ENCODE measurements at places on chromosomes 7 and 10.

DNA sequence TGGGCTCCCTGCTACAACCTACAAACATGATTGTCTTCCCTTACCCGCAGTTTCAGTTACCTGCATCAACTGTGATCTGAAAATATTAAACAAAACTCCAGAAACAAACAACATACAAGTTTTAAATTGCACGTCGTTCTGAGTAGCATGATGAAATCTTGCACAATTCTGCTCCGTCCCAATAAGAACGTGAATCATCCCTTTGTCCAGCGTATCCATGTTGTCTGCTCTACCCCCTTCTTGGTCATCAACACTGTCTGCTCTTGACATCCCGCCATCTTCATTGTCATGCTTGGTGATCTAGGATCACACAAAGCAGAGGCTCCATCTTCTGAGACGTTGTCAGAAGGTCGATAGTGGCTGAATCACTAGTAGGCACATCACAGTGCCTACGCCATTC is 53.9 kb downstream of the ACADSB start:
- DNase-seq, result no peak

DNA sequence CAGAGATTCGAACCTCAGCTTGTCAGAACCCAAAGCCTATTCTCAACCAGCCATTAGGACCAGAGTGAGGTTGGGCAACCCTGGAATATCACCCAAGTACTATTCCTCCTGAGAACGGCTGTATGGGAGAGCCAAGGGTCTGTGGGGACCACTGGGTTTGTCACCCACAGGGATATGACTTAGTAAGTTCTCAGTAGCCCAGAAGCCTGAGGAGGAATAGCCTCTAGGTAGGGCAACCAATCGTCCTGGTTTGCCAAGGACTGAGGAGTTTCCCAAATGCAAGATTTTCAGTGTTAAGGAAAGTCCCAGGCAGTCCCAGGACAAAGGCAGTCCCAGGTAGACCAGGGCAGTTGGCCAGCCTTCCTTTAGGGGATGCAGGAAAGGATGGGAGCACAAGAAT is 46.7 kb downstream of the PNLIPRP2 start:
- no peak for DNase-seq

DNA sequence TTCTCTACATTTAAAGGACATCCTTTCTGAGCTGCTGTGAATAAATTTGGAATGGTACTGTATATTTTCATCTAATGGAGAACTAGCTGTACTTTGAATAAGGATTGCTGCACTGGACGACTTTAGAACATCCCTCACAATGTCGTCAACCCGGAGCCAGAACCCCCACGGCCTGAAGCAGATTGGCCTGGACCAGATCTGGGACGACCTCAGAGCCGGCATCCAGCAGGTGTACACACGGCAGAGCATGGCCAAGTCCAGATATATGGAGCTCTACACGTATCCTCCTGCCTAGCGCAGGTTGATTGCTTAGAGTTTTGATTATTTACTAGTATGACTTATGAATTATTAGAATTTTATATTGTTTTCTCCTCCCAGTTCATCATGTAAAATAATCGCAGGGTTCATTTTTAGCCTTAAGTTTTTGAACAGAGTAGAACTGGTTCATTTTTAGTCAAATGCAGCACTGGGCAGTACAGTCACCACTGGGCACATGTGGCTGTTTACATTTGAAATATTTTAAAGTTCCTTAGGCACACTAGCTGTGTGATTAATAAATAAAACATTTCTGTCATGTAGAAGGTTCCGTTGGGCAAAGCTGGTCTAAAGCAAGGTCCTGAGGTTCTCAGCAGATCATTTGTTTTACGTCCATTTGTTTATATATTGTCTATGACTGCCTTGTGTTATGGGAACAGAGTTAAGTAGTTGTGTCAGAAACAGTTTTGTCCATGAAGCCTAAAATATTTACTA is 31.5 kb downstream of the CUL1 start:
- DNase-seq, result no peak

- peak; percentile 45 for DNase-seq
Observed at GRCh38 chr10:62811159-62811875, 4.8 kb downstream of the EGR2 start.

DNA sequence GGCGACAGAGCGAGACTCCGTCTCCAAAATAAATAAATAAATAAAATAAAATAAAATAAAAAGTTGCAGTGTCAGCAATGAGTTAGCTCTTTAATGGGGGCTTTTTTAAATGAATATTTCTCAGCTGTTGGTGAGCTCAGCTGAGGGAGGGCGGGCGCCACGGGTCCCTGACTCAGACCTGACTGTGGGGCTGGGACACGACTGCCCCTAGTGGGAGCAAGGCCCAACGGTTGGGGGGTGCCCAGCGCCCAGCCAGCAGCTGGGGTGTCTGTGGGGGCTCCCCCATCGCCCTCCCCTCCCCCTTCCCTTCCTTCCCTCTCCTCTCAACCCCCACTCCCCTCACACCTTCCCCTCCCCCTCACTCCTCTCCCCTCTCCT is 46.6 kb downstream of the PWWP2B start:
- DNase-seq, result peak; percentile 65

DNA sequence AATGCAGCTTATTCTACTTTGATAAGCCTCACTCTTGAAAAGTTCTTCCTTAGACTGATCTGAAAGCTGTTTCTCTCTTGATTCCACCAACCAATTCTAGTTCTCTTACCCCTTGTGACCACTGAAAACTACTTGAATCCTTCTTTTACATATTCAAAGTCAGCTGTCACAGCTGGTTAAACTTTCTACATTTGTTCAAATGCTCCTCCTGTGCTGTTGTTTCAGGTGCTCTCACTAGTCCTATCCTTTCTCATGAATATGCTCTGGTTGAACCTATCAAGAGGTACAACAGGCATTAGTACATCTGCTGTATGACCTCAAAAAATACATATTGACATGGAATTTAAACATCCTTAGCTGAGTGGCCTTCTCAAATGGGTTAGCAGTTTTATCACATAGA is 91.5 kb downstream of the MYO3A start:
- no peak for DNase-seq

GRCh38 chr10:130254662-130255061 is 118.5 kb downstream of the GLRX3 start:
- DNase-seq, result no peak

GRCh38 chr10:47249881-47250280 is 50.1 kb upstream of the GDF10 start:
- DNase-seq, result no peak

- DNase-seq, result no peak
Observed at GRCh38 chr7:96719164-96719563, 9.5 kb upstream of the SEM1 start.

- DNase-seq, result no peak
Observed at GRCh38 chr10:91974960-91975359, 51.4 kb downstream of the BTAF1 start.

DNA sequence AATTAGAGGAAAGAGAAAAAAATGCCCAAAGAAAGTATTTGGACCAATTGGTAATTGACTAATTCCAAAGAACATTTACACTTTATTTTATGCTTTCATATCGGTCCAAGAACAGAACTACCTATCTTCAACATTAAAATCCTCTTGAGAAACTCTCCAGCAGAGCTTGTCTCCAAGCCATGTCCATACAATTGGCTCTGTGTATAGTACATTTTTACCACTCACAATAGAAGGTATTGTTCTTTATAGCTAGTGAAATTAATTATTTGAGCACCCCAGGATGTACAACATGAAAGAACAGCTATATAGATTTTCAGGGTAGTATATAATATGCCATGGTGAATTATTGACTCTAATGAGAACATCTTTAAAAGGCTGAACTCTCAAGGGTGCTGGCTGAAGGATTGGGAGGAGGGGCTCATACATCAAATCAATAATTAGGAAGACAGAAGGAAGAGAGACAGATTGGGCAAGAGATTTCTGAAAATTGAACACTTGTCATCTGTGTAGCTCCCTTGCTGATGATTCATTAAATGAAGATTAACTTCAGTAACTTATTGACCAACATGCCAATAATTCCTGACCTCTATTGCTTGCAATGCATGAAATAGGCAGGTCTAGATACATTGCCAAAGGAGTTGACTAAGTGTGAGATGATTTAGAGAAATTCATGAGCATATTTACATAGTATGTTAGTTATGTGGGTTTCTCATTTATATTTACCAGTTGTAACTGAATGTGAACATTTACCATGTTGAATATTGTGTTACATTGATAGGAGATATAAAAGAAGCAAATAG is 249.7 kb downstream of the MTERF1 start:
- no peak for DNase-seq

GRCh38 chr7:137306748-137307147 is 36.8 kb downstream of the PTN start:
- no peak for DNase-seq

- DNase-seq, result no peak
Observed at GRCh38 chr10:8235253-8236027, 181.0 kb downstream of the GATA3 start.

GRCh38 chr10:89245802-89246201 is 5.8 kb downstream of the LIPA start:
- DNase-seq, result no peak

- DNase-seq, result no peak
Observed at GRCh38 chr10:30811276-30812017, 181.9 kb upstream of the LYZL2 start.

DNA sequence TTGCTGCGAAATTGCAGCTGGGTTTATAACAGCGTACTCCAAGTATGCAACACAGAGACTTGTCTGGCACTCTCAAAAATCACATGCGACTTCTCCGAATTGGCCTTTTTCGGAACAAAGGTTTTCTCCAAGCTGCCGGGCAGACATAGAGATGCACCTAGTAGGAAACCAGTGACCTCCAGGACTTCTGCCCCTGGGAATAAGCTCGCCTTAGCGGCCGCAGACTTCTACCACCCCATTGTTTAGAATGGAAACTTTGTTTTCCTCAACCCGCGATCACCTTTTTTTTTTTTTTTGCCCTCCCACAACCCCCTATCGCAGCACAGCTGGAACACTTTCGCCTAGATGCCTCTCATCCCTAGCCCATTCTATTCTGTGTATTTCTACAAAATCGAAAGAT is 4.9 kb upstream of the HOXA10 start:
- DNase-seq, result no peak

- no peak for DNase-seq
Observed at GRCh38 chr7:37784015-37784414, 64.4 kb upstream of the NME8 start.

DNA sequence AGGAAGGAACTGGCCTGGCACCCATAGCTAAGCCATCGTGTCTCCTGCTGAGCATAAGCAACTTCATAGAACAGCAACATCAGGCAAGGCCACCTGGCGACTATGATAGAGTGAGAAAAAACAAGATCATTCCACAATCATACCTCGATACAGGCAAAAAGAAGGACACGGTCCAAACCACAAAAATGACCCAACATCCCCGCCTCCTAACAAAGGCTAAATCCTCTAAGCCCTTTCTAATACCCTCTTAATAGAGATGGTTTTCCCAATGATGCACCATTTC is 40.2 kb upstream of the SVOPL start:
- DNase-seq, result no peak

GRCh38 chr10:75653761-75654160 is 222.3 kb downstream of the LRMDA start:
- no peak for DNase-seq

GRCh38 chr10:102795453-102796406 is 41.5 kb downstream of the CYP17A1 start:
- DNase-seq, result no peak

GRCh38 chr10:852386-852785 is 79.1 kb downstream of the LARP4B start:
- no peak for DNase-seq

DNA sequence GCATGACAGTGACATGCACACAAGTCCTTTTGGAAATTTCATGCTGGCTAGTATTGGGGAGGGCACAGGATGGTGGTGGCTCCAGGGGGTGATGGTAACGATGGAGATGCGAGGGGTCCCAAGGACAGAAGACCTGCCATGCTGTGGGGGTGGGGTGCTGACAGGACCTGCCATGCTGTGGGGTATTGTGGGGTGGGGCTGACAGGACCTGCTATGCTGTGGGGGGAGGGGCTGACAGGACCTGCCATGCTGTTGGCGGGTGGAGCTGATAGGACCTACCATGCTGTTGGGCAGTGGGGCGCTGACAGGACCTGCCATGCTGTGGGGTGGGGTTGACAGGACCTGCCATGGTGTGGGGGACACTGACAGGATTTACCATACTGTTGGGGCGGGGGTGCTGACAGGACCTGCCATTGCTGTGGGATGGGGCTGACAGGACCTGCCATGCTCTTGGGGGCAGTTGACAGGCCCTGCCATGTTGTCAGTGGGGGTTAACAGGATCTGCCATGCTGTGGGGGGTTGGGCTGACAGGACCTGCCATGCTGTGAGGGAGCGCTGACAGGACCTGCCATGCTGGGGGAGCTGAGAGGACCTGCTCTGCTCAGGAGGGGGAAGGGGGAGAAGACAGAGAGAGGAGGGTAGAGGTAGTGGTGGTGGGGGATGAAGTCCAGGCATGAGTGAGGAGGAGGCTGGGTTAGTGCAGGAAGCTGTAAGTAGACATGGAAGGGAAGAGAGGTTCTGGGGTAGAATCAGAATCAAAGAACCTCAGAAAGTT is 36.2 kb upstream of the RET start:
- DNase-seq, result no peak

DNA sequence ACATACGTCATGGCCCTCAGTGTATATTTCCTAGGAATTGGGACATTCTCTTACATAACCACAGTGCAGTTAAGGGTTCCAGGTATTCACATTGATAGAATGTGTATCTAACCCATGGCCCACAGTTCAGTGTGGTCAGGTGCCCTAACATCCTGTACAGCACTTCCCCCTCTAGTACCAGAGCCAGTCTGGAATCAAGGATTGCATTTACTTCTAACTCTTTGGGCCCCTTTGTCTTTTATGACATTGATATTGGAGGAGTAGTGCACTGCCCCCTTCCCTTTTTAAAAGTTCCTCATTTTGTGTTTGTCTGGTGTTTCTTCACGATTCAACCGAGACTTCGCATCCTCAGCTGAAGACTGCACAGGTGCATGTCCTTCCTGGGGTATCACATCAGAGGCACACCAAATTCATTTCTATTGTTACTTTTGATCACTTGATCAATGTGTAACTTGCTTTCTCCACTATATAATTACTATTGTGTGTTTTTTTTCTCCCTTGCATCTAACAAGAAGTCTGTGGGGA is 22.4 kb upstream of the NPFFR1 start:
- no peak for DNase-seq

- DNase-seq, result no peak
Observed at GRCh38 chr7:50022451-50022850, 70.6 kb downstream of the ZPBP start.

- DNase-seq, result no peak
Observed at GRCh38 chr7:91771921-91772815, 108.3 kb downstream of the MTERF1 start.
